Stomach (tissue), 19 donors: ENCODE measurements at places on chromosomes 3 and 15. TPM values are rescaled to one million over a fixed set of nuclear protein-coding genes. Genes with fewer than 3 reads are reported as not detected.

DNA sequence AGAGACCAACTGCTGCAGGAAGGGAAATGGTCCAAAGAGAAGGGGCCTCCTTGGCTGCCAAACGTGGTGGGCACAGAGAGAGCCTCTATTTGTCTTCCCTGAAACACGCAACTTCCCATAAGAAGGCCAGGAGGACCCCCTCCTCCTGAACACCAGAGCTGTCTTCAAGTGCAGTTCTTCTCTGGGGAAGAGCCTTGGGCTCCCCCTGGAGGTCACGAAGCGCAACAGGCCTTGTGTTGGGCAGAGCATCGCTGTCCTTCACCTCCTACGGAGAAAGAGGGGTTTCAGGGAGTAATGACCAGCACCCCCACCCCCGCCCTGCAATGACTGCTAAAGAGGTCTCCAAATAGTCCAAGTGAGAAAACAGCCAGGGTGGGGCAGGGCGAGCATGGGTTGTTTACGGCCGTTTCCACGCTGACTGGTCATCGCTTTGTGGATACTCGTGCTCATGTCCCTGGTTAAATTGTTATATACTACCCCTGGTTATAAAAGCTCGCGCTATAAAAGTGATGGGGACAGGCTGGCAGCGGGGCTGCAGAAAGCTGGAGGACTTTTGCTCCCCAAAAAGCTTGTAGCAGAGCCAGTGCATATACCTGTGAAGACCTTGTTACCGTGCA, 397.5 kb upstream of the ATP10A start:
- DNase-seq = no peak

Gene VILL
- total RNA-seq = 81.7 TPM

- DNase-seq = peak; percentile 51
These were observed 10.4 kb downstream of the ATP2B2 start for GRCh38 chr3:10495003-10495402.

Gene KATNBL1
- total RNA-seq = 90.6 TPM

- peak; percentile 7 for DNase-seq
These were observed 9.0 kb downstream of the AQP9 start for GRCh38 chr15:58147171-58147611.

DNA sequence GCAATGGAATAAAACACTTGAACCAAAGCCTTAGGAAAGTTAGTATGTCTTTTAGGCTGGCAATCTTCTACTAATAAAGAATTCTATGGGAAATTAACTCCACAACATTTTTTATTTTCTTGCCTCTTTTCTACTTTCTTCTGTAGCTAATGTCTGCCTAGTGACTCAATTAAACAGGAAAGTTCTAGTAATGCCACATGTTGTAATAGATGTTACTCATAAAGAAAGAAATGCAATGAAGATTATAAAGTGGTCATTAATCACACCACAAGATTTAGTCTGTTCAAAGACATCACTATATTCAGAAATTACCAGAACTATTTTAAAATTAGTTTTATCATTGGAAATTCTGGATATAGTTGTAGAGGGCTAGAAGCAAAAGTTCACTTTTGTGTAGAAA, 329.7 kb downstream of the SI start:
- DNase-seq = no peak
